Osteocyte (in vitro differentiated cells): ENCODE measurements at places on chromosomes 1 and 21.

DNA sequence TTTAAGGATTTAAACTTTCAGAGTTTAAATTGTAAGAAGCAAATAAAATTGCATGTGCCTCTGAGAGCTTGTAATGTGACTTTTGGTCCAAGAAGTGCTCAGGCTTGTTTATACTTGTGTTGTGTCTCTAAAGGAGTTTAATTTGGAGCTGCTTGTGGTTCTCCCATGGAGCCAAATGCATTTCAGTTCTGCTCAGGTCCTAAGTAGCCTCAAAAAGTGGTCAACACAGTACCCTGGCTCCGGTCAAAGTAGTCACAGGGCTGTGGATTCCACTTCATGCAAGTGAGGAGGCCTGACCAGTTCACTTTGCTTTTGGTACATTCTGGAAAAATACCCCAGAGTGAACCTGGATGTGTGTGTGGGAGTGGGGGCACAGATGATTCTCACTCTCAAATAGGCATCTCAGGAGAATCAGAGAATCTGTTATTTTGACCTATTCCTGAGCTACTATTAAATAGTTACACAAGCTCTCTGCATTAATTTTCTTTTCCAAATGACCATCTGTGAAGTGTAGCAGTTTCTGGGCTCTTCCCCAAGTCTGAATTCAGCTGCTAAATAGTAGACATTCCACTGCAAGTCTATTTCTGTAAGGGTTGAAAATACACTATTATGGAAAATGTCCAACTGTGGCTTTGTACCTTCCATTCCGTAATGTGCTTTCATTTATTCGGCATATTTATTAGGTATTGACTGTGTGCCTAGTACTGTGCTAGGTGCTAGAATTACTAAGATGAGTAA is 31.7 kb upstream of the AGO1 start:
- DNase-seq = no peak

DNA sequence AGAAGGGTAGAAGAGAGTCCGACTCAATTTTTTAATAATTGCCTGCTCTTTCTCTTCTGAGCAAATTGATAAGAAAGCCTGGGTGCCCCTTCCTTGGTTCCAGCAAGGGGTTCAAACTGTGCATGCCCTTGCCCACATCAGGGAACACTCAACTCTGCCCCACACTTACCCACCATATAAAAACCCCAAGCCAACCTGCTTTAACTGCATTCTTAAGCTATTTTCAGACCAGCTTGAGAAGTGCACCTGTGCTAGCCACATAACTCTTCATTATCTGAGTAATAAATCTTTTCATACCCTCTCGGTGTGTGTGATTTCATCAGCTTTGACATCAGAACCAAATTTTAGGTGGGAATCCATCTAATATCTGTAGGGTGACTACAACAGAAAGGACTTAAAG is 509.6 kb downstream of the MRPL39 start:
- no peak for DNase-seq

DNA sequence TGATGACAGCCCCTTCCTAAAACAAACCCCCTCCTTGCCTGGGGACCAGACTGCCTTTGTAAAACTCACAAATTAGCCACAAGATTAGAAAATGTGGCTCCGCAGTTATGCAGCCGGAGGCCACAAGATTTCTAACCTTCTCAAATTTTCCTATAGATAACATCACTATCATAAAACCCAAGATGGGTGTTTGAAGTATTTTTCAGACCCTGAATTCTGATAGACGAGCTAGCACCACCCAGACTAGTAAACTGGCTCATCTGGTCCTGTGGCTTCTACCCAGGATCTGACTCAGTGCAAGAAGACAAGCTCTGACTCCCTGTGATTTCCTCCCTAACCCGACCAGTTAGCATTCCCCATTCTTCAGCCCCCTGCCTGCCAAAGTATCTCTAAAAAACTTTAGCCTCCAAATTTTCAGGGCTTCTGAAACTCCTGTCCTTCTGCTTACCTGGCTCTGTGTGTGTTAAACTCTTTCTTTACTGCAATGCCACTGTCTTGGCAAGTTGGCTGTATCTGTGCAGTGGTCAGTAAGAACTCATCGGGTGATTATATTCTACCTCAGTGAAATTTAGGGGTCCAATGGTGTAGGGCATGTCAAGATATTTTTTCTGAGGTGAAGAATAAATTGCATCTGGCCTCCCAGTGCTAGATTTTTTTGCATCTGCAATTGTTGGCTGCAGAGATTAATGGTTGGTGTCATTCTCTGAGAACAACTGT is 102.1 kb downstream of the S1PR1 start:
- no peak for DNase-seq

GRCh38 chr1:153532769-153533599 is 2.8 kb downstream of the S100A6 start:
- no peak for DNase-seq

GRCh38 chr1:150268340-150268704 is 494 bp downstream of the APH1A start:
- no peak for DNase-seq

DNA sequence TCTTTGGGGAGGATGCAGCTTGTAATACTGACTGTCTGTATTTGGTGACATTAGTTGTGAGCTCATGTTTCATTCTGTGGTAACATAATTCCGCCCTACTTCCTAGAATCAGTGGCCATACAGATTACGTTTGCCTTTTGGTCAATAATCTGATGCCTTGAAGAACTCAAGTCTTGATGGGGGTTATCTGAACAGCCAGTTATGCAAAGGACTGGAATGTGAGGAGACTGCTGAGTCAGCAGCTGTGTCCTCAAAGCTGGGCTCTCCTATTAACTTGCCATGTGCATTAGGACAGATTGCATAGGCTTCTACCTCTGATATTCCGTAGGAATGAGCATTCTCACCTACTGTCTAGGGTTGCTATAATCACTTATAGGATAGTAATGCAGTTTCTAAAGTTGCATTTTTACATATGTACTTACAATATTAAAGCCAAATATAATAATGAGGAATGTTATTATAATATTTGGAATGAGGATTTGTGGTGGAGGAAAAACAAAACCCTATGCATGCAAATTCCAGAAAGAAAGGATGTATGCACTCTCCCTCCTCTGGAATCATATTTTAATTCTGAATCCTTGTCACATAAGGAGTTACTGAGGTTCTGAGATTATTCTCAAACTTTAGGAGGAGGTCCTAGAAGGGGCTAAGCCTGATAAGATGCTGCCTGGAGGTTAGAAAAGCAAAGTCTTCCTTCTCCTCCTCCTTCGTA is 116.0 kb downstream of the NOS1AP start:
- DNase-seq = no peak

DNA sequence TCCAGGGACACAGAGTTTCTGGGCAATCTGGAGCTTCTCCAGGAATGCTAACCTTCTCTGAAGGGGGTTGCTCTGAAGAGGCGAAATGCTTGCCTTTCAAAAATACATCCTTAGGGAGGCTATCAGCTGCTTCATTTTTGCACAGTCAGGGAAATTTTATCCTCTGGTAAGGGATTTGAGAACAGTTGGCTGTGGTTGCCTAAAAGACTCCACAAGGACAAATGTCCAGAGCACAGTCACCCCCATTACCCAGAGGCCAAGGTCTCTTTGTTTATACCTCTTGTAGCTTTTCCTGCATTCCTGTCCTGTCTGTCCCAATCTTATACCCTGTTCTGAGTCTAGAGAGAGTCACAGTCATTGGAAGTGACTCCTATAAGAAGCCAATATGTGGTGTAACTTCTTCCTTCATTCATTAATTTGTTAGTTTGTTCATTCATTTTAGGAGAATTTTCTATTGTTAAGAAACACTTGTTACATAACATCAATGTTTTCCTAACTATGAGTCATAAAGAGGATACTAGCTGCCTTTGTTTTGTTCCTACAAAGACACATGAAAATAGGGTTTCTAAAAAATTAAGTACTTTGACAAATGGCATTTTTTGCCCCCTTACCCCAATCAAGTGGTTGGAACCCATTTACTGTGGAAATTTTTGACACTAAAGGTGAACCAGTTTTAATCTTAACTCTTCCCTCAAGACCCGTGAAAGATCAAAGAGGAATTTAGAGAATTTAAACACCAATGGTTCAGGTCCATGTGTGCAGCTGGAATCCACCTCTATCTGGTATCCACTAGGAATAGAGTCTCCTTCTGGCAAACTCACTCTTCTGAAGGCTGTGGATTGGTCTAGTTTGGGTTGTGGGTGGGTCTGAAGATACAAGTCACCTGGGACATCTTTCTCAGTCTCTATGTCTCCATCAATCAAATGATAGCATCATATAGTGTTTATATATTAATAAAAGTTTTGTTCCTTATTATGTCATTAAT is 47.1 kb downstream of the GPR88 start:
- no peak for DNase-seq

DNA sequence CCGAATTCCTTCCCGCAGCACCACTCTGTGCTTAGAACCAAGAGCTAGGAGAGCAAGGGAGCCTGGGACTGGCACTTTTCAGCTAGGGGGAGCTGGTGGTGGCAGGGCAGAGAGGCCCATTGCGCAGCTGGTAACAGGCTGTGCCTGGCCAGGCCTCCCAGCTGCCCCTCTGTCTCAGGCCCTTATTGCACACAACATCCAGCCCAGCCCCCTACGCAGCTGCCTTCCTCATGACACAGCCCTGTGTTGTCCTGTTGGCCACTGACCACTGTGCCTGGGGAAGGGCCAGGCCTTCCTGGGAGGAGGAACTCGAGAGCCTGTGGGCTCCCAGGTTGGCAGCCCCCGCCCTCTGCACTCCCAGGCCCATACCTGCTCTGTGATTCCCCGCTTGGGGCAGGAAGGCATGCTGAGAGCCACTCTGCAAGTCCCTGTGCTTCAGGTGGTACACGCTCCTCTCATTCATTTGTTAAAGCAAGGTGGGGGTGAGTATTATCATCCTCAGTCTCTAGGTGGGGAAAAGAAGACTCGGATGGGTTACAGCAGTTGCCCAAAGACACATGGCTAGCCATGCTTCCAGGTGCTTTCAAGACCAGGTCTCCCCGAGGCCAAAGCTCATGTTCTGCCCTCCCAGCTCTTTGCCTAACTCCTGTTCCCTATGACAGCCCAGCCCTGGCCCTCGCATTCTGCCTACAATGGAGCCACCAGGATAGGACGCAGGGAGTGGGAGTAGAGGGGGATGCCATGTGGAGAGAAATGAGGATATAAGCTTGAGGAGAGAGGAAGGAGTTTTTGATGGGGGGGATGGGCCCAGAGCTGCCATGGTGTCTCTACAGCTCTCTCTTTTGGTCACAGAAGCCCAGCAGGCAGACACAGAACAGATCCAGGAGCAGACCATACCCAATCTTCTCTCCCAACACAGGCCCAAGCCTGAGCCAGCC is 81.8 kb downstream of the TMEM53 start:
- DNase-seq = no peak
